Head of caudate nucleus (tissue), 42 donors: ENCODE measurements at places on chromosomes 5 and 9.

- DNase-seq = no peak
Measured at GRCh38 chr9:97348871-97349270, 41.4 kb downstream of the CCDC180 start.

DNA sequence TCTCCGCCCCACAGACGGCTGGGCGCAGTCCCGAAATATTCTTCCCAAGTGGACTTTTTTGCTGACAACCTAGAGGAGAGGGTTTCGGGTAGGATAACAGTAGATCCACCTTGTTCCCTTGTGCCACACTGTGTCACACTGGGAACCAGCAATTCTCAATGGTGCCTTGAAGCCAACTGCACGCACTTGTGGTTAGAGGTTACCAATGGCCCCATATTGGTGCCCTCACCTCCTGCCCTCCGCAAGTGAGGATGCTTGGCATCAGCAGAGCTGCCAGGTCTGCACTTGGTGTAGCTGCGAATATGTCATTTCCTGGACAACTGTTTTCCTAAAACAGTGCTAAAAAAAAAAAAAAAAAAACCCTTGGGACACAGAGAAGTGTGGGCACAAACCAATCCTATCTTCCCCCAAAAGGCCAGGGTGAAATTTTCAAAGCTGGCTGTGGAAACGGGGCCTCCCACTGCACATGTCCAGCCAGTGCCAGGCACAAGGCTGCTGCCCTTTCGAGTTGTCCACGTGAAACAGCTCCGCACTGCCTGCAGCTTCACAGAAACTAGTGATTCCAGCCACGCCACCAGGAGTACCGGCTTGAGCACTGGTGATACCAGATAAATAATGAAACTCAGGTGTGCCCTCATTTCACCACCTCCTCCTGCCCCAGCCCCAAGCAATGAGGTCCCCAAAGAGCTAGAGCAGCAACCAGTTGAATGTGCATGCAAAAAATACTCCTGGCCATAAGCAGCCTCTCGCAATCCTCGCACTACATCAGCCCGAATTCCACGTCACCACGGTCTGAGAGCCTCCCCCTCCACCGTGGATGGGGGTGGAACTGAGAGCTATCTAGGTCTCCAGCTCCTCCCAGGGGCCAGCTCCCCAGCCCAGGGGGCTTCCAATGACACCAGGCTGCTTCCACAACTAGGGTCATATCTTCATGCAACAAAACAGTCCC, 51.2 kb downstream of the USP20 start:
- DNase-seq = peak; percentile 56

- no peak for DNase-seq
Measured at GRCh38 chr5:170407062-170407461, 17.9 kb upstream of the KCNMB1 start.

DNA sequence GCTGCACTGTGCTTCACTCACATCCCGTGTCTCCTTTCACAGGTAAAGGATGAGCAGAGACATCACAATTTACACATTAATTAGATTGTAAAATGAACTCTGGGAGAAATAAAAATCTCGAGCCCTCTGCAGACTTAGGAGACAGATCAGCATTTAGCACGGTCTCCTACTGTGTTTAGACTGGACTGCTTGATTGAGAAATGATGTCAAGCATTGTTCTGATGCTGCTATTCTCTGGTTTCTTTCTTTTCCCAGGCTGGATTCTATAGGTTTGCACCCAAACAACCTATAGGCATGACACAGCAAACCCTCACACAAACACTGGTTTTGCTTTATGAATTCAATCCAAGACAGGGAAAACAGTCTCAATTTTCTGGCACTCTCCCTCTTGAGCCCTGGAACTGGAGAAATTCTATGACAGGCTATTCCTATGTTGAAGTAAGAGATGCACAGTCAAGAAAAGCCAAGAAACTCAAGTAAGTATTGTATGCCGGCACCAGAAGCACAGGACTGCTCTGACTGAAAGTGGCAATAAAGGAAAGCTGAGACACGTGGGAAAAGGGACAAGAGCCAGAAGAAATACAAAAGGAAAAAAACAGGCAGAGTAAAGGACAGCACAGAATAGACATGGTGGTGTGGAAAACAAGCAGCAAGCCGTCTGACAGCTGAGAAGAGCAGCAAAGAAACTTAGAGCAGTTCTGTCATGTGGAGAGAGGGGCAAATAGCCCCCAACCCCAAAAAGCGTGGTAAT, 24.8 kb upstream of the ERAP2 start:
- DNase-seq = no peak

- DNase-seq = no peak
Measured at GRCh38 chr9:79682076-79682736, 110.4 kb downstream of the TLE4 start.

GRCh38 chr5:143759396-143760130, 52.4 kb upstream of the HMHB1 start:
- no peak for DNase-seq

GRCh38 chr5:179803651-179804554, 2.8 kb downstream of the MGAT4B start:
- DNase-seq = no peak

GRCh38 chr9:21862871-21863270, 60.4 kb downstream of the MTAP start:
- DNase-seq = no peak

- DNase-seq = peak; percentile 85
Measured at GRCh38 chr5:180093651-180094382, 22.3 kb upstream of the RNF130 start.

GRCh38 chr9:124766815-124767554, 4.1 kb downstream of the NR6A1 start:
- DNase-seq = no peak

DNA sequence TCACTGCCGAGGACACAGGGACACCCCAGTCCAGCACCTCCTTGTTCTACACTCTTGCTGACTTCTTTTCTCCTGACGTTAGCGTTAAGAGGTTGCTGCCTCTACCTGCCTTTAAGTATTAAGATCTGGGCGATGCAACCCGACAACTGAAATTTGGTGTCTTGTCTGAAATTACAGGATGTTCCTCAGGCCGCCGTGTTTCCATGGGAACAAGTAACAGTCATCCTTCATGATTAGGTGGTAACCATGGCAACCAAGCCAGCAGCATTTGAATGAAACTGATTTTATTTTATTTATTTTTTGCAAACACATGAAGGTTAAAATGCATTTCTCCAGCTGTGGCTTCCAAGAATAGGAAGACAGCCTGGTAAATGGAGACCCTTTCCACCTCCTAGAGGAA, 20.8 kb downstream of the DAB2IP start:
- DNase-seq = peak; percentile 66

GRCh38 chr9:5095795-5096194, 89.6 kb downstream of the INSL6 start:
- DNase-seq = no peak

- no peak for DNase-seq
Measured at GRCh38 chr9:70222354-70222753, 36.4 kb upstream of the SMC5 start.

DNA sequence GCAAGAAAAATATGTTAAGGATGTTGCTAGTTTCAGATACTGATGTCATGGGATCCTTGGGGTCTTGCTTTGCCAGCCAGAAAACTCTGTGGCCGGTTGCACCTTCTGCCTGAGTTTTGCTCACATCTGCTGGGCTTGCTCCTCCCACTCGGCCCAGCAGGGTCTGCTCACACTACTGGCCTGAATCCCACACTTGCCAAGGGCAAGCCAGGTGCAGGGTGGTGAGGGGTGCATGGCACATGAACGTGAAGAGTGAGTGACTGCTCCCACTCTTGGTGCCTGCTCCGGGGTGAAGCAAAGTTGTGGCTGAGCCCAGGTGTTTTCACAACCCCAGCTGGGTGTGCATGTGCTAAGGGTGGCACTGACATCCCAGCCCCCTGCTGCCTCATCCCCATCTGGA, 83.1 kb upstream of the STARD4 start:
- no peak for DNase-seq

GRCh38 chr9:77175151-77175550, 2.2 kb upstream of the VPS13A start:
- no peak for DNase-seq

- DNase-seq = no peak
Measured at GRCh38 chr5:34533582-34534522, 122.3 kb upstream of the RAI14 start.

DNA sequence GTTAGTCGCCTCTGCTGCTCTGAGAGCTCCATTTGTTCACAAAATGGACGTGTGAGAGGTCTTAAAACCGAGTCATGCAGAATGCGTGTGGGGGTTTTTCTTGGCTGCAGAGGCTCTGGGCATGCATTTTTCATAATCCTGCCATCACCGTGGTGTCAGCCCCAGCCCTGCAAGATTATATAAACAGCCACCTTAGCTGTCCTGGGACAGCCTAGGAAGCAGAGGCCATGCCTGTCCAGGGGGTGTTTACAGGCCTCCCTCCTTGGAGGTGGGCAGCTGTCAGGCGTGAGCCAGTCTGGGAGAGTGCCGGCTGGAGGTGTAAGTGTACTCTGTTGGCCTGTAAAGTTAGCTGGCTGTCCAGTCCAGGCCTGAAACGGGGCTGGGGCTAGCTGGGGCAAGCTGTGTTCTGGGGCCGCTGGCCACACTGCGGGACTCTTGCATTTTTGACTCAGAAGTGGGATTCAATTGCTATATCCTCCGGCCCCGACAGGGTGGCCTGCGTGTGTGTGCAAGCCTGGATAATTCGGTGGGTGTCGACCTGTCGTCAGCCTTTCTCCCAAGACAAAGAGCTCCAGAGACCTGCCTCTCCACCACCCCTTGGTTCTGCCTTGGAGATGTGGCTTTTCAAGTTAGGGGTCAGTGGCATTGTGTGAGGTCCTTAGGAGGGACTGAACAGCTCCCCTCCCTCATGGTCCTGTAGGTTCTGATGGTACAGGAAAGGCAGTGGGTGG, 2.4 kb downstream of the WNK2 start:
- DNase-seq = no peak

DNA sequence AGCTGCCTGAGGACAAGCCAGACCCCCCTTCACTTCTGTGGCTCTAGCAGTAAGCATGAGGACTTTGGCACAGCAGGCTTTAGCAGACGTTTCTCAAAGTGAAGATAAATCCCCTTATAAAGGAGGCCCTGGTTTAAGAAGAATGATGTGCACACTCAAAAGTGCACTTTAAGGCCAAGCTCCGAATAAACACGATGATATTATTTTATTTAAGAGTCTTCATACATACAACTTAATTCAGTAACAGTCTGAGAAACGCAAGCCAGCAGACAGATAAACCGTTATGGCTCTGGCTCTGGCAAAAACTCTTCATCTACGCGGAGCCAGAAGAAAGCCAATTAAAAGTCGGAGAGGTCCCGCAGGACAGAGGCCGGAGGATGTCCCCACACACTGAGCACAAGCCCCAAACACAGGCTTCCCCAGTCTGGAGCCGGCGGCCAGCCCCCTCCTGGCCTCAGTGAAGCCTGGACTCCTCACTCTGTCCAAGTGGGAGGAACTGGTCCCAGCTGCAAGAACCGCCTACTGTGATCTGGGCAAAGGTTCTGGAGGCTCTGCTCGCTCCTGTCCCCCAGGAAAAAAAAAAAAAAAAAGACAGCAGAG, 44.6 kb downstream of the ADAMTS2 start:
- DNase-seq = no peak

- DNase-seq = no peak
Measured at GRCh38 chr5:36685631-36686288, 79.4 kb downstream of the SLC1A3 start.

- no peak for DNase-seq
Measured at GRCh38 chr5:169838688-169839087, 141.6 kb downstream of the INSYN2B start.

DNA sequence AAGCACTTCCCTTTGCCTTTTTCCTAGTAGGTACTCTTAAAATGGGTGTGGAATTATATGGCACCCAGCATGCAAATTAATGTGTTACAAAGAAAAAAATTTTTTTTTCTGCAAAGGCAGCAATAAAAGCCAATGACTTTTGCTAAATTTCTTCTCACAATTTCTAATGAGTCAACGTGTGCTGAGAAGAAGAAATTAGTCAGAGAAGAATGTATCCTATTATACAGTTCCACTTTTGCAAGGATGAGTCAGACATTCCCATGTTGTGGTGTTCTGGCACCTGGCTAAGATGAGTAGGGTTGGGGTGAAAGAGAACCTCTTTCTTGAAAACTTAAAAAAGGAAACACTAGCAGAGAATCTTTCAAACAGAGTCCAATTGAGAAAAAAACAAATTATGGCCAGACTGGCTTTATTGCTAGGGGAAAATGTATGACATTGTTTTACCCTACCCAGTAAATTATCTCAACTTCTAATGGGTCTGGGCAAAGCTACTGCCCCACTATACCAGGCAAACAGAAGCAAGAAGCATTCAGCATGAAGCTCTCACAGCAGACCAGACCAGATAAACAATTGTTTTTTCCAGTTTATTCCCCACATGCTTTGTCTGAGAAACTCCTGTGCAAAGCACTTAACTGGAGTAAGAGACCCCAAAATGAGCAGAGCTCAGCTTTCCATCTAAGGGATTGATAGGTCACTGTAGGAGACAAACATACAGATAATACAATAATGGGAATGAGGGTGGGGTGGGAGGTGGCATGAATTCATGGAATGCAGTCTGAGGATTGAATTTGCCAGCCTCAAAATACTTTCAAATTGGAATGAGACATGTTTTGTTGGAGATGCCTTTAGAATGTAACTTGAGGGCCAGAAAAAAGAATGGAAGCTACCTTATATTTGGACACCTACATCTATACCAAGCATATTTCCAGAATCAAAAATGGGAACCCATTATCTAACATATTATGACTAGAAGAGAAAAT, 220.8 kb upstream of the RFX3 start:
- no peak for DNase-seq

- no peak for DNase-seq
Measured at GRCh38 chr5:66867618-66868322, 271.6 kb downstream of the MAST4 start.

- DNase-seq = no peak
Measured at GRCh38 chr5:154320224-154321089, 125.3 kb upstream of the SAP30L start.

- DNase-seq = no peak
Measured at GRCh38 chr9:101387871-101388506, 3.2 kb upstream of the BAAT start.
